Stimulated activated CD8-positive, alpha-beta memory T cell treated with anti-CD3 and anti-CD28 coated beads, Interleukin-15, amount 100 ng/mL, for 48 hours (primary cell): ENCODE measurements at places on chromosomes 4 and X.

DNA sequence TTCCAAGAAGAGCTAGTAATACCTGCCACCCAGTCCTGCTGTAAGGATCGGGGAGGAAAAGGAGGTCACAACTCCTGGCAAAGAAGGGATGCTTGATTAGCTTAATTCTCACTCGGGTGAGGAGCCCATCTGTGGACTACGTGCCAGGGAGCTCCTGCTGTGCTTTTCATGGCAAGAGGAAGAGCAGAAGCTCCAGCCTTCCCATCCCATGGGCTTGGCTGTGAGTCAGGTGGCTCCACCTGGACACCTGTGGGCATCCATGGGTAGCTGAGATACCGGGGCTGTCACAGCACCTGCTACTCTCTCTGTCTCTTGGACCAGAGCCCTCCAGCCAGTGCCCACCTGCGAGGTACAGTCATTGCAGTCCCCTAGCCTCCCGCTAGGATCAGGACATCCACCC lies 18.0 kb downstream of the CLNK start:
- no peak for DNase-seq

GRCh38 chrX:101452056-101452455 lies 33.2 kb upstream of the ARMCX4 start:
- no peak for DNase-seq

DNA sequence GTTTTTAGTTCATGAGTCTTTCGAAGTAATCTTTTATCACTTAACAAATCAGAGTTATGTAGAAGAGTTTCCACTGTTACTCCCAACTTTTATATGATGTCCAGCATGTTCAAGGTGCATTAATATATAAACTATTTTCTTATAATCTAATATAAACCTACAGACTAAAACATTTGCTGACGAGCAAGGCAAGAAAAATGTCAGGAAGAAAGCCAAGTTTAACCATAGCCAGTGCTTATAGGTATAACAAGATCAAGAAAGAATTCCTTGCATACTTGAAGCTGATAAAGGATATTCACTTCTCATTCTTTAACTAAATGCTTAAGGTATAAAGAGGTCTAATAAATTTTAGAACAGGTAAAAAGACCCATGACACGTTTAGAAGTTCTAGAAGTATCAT lies 167.7 kb downstream of the NPNT start:
- no peak for DNase-seq

GRCh38 chrX:149060921-149061320 lies 444.2 kb downstream of the IDS start:
- DNase-seq: no peak

GRCh38 chrX:17443556-17443955 lies 68.6 kb downstream of the NHS start:
- no peak for DNase-seq
